NCI-H1436 treated with DMSO at 0.1 percent for 48 hours (cell line): ENCODE measurements at places on chromosomes 7 and 10.

- DNase-seq: no peak
Measured at GRCh38 chr10:117360016-117360415, 15.2 kb downstream of the PDZD8 start.

- no peak for DNase-seq
Measured at GRCh38 chr7:93948106-93948505, 26.6 kb downstream of the GNG11 start.

DNA sequence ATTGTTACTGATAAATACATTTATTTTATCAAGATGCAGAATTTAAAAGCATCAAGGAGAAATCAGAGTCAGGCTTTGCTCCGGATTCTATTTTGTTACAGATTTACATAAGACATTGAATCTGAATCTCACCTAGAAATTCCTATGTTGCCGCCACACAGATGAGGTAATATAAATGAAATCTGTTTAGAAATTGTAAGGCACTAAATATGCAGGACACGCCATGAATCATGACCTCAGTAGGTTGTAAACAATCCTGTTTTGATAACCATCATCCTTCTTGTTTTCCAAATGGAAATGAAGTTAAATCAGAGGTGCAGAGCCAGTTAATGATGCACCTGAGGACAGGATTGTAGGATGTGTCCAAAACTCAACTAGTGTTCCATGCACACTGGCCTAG is 778.0 kb downstream of the MAGI2 start:
- no peak for DNase-seq

GRCh38 chr10:3902809-3903410 is 117.9 kb upstream of the KLF6 start:
- no peak for DNase-seq

GRCh38 chr10:78255796-78256638 is 222.4 kb downstream of the RPS24 start:
- no peak for DNase-seq

GRCh38 chr7:87517136-87517815 is 41.8 kb upstream of the ABCB4 start:
- DNase-seq: no peak

- DNase-seq: no peak
Measured at GRCh38 chr10:29239569-29240472, 49.0 kb upstream of the LYZL1 start.

- no peak for DNase-seq
Measured at GRCh38 chr10:4947039-4947634, 16.1 kb upstream of the AKR1C1 start.

DNA sequence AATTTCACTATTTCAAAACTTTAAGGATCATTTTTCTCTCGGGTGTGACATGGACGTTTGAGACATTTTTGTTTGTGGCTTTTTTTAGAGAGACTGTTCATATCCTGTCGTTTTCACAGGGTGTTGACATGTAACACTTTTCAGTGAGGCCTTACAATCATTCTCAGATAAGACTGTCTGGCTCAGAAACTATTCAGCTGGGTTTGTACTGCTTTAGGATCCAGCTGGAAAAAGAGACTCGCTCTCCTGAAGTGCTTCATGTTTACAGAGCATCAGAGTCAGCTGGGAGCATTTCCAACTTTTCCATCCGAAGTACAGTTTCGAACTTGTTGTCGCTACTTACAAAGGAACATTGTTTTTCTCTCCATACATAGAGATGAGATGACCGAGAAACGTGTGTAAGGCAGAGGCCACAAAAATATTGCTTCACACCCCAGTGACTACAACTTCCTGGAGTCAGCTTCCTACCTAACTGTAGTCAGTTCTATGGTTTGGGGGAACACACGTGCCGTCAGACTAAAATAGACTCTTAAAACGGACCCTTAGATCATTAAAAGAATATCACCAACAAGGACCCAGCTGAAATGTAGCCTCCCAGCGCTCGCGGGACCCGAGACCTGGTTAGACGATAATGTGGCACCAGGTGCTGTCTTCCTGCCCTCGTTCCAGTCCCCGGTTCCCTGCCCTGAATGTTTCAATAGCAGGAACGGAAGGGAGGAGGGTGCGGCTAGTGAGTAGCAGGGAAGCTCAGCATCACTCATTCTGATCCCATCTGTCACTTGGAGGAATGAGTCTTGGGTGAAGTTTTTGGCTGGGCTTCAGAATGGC is 78.0 kb downstream of the MKI67 start:
- no peak for DNase-seq

- DNase-seq: no peak
Measured at GRCh38 chr7:76515999-76516443, 5.7 kb downstream of the UPK3B start.

DNA sequence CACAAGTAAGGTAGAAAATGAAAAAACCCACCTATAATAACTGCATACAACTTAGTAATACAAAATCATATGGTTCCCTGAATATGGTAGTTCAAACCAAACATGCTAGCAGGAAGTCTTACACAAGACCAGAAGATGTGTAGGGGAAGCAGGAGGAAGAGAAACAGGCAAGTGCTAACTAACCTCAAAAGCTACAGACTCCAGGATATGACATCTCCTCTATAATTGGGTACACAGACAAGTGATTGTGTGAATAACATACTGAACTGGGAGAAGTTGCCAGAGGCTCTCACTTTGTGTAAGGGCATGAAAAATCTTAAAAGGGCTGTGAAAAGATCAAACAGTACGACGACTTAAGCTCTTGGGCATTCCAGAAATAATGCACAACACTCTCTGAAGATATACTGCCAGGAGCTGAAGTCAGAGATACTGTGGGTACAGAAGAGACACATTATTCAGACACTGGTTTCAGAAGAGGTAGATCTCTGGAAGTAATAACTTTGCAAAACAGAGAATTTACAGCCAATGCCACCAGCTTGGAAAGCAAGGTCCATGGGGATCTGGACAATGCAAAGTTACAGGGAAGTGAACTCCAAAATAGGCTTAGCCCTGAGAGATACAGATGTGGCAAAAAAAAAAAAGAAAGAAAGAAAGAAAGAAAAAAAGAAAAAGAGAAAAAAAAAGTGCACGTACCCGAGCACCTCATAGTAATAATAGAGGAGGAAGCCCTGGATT is 767.2 kb downstream of the TNS3 start:
- no peak for DNase-seq

DNA sequence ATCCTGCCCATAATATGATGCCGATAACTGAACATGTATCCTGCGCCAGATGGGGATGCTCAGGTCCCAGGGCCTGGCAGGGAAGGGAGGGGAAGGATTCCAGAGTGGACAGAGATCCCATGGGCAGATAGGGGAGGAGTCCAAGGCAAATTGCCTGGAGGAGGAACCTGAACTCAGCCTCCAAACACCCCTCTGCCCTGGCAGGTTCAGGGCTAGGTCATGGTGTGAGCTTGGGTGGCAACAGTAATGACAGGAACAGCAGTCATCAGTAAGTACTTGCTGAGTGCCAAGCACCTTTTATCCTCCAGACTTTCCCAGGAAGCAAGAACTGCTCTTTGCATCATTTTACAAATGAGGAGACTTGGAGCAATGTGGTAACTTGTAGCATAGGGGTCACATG is 3.8 kb upstream of the PALD1 start:
- DNase-seq: no peak

GRCh38 chr7:42914421-42915045 is 2.7 kb upstream of the C7orf25 start:
- DNase-seq: no peak

GRCh38 chr10:27719052-27719451 is 26.6 kb downstream of the MKX start:
- DNase-seq: no peak

DNA sequence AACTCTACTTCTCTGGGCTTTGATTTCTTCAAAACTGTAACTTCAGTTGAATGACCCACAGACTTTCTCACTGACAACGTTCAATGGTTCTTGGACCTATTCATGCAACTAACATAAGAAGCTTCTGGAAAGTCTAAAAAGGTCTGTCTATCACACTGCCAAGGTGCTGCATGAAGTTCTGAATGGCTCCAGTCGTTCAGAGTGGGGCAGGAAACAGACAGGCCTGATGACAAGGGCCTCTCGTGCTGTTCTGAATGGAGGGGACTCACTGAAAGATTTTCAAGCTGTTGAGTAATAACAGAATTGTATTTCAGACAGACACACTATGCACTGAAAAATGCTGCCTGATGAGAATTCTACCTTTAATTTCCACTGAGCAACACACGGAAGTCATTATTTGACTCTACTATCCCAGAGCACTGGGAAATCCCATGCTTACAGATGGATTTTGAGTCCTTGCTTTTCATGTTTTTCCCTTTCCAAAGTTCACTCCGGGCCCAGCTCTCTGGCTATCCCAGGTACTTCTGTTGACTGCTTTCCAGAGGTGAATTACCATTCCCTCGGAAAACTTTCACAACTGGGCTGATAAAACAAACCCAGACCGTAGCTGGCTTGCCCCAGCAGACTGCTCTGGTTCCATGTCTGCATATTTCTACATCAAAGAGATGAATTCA is 204.9 kb upstream of the FRMD4A start:
- no peak for DNase-seq

GRCh38 chr10:29326886-29327745 is 38.2 kb downstream of the LYZL1 start:
- no peak for DNase-seq

DNA sequence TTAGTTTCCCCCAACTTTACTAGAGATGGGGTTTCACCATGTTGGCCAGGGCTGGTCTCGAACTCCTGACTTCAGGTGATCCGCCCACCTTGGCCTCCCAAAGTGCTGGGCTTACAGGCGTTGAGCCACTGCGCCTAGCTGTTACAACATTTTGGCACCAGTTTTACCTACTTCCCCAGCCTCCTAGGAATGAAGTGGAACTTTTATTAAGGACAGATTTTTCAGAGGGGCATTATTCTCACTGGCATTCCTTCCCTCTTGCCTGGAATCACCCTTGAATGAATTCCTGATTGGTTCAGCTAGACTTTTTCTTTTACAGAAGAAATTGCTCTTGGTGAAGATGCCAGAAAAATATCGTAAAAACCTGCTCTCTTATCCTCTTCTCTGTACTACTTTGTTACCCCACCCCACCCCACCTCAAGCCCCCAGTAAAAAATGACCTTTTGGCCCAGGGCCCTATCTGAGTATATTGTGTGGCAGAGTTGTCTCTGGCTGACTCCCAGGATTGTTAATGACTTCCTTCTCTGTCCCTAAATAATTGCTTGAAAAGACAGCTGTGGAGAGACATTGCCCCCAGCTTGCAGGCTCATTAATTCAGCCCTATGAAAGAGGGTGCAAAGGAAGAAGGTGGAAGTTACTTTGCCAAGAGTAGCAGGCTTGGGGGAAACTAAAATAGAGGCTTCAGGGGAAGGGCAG is 189.6 kb downstream of the AUTS2 start:
- DNase-seq: no peak

- no peak for DNase-seq
Measured at GRCh38 chr7:18515067-18515466, 19.5 kb downstream of the HDAC9 start.

DNA sequence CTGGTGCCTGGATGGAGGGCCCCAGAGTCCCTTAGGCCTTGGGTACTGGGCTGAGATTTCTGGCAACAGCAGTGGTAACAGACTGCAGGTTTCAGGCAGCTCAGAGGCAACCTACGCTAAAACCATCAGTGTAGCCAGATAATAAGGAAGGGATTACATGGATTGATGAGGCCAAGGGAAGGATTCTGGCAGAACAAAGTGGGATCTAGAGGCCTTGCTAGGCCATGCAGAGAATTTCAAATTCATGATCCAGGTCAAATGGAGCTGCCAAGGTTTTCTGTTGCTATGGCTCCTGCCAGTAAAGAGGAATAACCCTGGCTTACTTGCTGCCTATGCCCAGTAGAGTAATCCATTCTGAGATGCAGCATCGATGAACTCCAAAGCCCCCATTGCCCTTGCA is 445.7 kb downstream of the ADRA2A start:
- DNase-seq: no peak

DNA sequence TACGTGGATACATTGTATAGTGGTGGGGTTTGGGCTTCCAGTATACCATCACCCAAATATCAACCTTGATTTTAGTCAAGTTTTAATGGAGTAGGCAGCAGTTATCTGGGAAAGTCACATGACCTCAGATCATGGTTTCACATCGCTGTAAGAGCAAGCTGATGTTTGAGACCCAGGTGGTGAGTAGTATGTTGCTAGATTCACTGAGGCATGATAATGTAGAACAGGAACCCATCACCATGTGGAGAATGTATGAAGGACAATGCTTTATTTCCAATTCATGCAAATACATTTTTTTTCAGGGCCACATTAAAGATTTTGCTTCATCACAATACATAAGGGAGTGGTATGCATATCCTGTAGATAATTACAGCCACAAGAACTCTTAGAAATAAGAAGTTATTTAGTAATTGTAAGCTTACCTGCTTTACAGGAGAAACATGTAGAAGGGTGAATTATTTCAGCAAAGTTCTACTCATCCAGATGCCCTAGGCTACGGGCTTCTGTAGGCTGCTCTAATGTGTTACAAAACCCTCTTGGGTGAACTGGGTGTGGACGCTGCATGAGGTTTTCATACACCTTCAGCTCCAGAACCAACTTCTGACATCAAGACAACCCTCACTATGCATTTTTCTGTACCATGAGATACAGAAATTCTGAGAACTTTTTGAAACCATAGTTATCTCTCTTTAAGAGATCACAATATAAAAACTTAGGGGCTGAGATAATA is 27.6 kb upstream of the LAMB4 start:
- DNase-seq: no peak

DNA sequence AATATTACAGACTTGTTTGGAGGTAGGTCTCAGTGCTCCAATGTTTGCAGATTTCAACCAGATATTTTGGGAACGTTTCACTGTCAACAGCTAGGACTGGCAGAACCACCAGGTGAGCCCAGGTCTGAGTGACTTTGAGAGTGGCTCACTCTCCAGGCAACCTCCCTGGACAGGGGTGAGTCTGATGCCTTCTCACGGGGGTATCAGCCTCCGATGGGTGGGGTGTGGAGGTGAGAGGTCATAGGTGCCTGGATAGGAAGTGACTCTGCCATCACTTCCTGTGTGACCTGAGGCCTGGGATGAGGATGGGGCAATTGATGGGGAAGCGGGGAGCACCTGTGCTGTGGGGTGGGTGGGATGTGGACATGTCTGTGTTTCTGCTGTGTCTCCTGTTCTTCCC is 4.6 kb downstream of the AZGP1 start:
- DNase-seq: no peak

- no peak for DNase-seq
Measured at GRCh38 chr7:49037346-49038210, 113.2 kb downstream of the CDC14C start.

DNA sequence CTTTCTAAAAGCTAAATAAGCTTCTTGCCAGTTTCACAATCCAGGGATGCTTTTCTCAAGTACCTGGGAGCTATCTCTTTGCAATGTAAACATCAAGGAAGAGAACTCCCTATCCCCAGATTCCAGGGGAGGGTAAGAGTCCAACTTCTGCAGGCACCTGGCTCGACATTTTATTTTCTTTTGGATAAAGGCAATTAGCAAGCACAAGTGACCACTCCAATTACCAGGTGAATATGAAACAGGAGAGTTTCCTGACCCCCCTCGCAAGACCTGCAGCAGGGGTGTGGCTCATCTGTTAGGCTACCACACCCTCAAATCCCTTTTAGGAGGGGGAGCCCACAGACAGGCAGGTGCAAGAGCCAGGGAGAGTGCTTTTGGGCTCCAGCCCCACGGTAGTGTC is 28.6 kb upstream of the LANCL2 start:
- no peak for DNase-seq
